ENCODE measurements at places on chromosomes 11 and 22.
A peak's percentile ranks its signal among the peaks of the same experiment; 100 is the strongest.

- DNase-seq: no peak
Measured at GRCh38 chr11:112963368-112963955, 2.2 kb downstream of the NCAM1 start.

DNA sequence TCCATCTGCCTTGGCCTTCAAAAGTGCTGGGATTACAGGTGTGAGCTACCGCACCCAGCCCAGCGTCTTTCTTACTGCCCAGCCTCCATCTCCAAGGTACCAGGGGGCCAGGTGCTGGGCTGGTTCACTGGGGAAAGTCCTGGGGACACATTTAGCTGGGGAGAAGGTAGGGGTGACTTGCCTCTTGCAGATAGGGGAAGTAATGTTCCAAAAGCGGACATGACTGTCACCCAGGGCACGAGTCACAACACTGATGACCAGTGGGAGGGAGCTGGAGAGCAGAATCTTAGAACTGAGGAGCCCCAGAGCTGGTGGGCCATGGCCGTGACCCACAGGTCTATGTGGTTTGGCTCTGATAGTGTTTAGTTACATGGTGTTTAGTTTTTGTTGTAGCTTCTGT lies 2.4 kb upstream of the SLC15A3 start:
- no peak for DNase-seq

GRCh38 chr11:26963764-26964163 lies 30.1 kb upstream of the FIBIN start:
- no peak for DNase-seq

DNA sequence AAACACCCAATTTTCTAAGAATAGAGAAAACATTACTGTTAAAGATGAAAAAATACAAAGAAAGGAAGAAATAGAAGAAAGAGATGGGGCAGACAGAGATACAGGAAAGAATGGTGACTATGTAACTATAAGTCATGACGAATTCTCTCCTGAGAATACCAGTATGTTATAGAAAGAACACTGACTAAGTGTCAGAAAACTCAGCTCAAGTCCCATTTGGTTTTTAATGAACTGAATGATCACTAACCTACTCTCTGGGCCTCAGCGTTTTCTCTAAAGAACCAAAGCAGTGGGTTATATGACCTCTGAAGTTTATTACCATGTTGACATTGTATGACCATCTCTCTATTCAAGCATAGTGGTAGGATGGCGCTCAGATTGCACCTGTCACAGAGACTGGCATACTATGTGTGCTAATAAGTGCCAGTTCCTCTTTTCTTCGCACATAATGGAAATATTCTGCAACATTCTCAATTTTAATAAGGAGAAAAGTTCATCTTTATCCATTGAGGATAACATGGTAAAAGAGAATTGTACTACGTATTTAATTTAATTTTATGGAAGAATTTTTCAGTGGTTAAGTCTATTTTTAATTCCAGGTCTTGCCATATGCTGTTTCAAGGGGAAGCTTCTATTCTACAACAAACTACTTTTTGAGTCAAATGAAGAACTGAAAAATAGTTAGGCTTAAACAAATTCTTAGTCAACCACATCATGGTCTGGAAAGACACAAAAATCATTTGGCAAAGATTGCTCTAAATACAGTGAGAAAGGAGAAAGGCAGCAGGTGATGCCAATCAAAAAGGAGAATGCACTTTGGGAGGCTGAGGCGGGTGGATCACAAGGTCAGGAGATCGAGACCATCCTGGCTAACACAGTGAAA lies 25.0 kb upstream of the EED start:
- DNase-seq: no peak

- no peak for DNase-seq
Measured at GRCh38 chr22:49360746-49361145, 466.9 kb downstream of the BRD1 start.

DNA sequence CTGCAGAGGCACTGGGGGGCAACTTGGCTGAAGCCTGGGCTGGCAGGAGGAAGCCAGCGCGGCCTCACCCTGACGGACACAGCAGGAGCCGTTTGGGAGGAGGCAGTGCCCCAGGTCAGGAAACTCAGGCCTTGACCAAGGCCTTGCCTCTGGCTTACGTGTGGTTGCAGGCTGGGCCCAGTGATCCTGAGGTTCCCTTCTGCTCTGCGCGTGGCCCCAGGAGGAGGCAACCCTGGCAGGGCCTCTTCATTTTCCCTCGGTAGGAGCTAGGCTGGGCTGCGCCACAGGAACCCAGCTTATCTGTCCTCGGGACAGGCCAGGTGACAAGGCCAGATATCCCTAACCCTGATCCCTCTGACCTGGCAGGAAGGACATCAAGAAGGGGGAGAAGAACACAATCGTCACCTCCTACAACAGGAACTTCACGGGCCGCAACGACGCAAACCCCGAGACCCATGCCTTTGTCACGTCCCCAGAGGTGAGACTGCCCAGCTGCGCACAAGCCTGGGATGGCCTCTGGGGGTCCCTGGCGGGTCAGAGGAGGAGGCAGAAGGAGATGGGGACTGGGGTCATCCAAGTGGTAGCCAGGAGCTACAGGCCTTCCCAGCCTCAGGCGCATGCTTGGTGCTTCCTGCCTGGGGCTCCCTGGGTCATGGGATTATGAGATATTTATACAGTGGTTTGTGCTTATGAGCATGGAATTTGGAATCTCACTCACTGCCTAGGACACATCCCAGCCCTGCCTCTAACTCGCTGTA lies 20.6 kb downstream of the POLR3H start:
- no peak for DNase-seq

DNA sequence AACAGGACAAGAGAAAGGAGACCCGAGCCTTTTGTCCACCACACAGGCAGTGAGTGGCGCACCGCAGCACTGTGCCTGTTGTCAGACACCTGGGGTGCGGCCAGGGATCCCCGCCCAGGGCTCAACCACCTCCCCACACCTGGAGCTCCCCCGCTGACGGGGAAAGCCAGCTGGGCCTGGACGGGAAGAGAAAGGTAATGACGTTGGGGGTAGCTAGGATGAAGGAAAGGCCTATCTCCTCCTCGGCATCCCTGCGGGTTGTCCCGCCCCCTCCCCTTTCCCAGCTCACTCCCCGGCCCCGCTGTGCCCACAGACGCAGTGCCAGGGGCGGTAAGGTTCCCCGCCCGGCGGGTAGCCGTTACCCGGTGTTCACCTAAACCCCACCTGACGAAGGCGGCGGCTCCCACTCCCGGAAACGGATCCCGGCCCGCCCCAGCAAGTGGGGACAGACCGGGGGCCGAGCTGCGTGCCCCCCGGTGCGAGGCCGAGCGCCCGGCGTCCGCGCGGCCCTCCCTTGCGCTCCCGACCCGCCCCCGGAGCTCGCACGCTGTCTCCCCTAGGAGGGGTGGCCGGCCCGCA lies 495 bp downstream of the HYOU1 start:
- DNase-seq: peak; percentile 55

GRCh38 chr11:65506772-65507505 lies 8.1 kb downstream of the MALAT1 start:
- peak; percentile 70 for DNase-seq

GRCh38 chr22:40235308-40235707 lies 57.6 kb downstream of the TNRC6B start:
- no peak for DNase-seq

- no peak for DNase-seq
Measured at GRCh38 chr22:22618448-22618847, 26.0 kb upstream of the GGTLC2 start.

- DNase-seq: no peak
Measured at GRCh38 chr11:43547430-43547831, 133.1 kb upstream of the HSD17B12 start.

DNA sequence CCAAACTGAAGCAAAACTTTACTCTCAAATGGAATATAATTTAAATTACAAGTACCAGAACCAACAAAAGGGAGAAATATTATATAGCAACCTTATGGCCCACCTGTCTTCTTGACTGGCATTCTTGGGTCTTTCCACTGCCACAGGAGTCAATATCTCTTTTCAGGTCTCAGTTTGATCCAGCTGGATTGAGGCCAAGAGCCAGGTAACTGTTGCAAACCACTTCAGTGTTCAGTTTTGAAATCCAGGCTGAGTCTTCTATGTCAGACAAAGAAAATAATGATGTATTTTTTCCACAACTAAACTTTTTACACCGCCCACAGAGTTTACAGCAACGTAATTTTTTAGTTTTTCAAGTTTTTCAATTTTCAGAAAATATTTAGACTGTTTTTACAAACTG lies 648 bp downstream of the DLG2 start:
- no peak for DNase-seq

- DNase-seq: no peak
Measured at GRCh38 chr22:49712195-49712791, 115.4 kb downstream of the BRD1 start.

GRCh38 chr11:113241636-113242054 lies 72.7 kb upstream of the TTC12 start:
- DNase-seq: no peak

DNA sequence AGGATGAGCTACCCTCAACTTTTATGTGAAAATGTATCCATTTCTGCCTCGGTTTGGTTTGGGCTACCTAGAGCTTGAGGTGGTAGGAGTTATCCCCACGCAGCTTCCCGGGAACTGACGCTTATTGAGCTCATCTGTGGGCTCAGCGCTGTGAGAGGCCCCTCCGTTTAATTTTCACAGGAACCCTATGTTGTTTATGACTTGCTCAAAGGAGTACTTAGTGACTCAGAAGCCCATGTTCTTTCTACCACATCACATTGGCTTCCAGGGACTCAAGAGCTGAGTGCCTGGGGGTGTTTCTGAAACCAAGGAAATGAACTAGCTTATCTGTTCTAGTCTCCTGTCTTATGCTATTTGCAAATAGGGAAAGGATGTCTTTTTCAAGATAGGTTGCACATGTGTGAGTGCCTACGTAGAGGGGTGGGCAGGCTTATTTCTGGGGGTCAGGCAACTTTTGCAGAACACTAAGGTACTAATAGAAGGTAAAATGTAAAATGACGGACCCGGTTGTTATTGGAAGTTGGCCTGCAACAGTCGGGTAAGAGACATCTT lies 40.5 kb downstream of the MICAL2 start:
- peak; percentile 80 for DNase-seq

DNA sequence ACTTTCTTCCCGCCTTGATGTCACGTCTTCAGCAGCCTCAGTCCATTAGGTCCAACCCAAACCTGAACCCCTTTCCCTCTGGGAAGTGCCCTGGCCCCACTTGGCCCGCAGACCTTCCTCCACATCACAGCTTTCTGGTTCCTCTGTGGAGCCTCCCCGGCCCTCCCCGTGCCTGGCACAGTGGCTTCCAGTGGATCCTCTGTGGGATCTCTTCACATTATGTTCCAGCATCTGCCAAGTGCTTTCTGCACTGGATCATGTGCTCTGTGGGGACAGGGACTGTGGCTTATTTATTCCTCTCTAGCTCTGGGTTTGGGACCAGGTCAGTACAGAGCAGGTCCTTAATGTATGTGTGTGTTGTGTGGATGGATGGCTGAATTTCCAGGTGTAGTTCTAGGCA lies 30.9 kb downstream of the POLR3H start:
- no peak for DNase-seq

- peak; percentile 92 for DNase-seq
Measured at GRCh38 chr11:67401495-67402191, at the start of gene PPP1CA. TSS of gene PPP1CA (minus strand) at chr11:67401858. CDS start at chr11:67401782, 76 bp downstream.

DNA sequence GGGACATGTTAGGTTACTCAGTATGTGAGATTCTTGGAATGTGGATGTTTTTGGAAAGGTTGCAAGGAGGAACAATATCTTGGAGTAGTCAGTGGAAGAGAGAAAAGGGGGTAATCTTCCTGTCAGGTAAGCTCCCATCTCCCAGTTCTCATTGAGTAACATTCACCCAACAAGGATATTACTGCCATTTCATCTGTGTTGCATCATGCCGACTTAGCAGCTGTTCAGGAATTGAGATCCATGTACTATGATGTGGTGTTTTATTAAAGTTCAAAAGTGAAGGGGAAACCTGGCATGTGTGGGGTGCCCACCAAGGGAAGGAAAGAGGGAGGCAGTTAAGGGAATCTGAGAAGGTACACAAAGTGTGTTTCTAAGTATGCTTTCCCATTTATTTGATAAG lies 58.4 kb upstream of the RASSF10 start:
- DNase-seq: no peak

- DNase-seq: no peak
Measured at GRCh38 chr11:10436224-10436623, 18.8 kb upstream of the AMPD3 start.

DNA sequence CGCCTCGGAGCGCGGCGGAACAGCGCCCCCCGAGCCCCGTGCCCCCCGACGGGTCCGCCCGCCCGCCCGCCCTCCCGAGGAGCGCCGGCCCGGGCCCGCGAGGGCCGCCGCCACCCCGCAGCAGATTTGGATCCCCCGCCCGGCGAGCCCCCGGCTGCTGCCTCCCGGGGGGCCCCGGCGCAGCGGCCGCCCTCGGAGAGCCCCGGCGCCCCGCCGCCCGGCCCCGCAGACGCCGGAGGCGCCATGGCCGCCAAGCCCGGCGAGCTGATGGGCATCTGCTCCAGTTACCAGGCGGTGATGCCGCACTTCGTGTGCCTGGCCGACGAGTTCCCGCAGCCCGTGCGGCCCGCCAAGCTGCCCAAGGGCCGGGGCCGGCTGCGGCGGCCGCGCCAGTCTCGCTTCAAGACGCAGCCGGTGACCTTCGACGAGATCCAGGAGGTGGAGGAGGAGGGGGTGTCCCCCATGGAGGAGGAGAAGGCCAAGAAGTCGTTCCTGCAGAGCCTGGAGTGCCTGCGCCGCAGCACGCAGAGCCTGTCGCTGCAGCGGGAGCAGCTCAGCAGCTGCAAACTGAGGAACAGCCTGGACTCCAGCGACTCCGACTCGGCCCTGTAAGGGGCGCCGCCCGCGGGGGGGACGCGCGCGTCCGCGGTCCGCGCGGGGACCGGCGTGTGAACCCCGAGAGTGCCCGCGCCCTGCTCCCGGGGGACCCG lies 380 bp downstream of the C11orf96 start:
- no peak for DNase-seq

GRCh38 chr22:46245511-46245910 lies 4.6 kb downstream of the CDPF1 start:
- DNase-seq: no peak

DNA sequence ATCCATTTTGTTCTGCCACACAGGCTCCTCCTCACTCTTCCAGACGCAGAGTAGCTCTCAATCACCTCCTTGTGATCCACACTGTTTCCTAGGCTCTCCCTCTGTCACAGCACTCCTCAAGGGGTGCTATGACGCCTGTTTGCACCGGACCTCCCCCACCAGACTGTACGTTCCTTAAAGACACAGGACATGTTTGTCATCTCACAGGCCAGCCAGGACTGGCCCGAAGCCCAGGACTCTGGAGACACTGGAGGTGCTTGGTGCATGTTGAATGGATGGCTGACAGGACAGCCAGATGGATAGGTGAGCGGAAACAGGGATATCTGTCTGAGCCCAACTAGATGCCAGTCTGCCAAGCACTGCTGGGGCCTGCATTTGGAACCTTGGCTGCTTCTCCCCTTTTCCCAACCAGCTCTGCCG lies 13.6 kb downstream of the PLA2G6 start:
- DNase-seq: no peak

- DNase-seq: no peak
Measured at GRCh38 chr11:121336279-121336937, 43.8 kb downstream of the SC5D start.

- DNase-seq: no peak
Measured at GRCh38 chr11:79101656-79102055, 339.2 kb downstream of the TENM4 start.

GRCh38 chr11:1307163-1307870 lies 2.1 kb downstream of the TOLLIP start:
- no peak for DNase-seq

Measured in stimulated activated CD8-positive, alpha-beta memory T cell treated with anti-CD3 and anti-CD28 coated beads, Interleukin-4, amount 100 ng/mL, for 48 hours (primary cell).